Stimulated activated CD4-positive, alpha-beta T cell treated with anti-CD3 and anti-CD28 coated beads, Interleukin-2, amount 100 ng/mL, for 24 hours (primary cell): ENCODE measurements at places on chromosomes 7 and 10.

DNA sequence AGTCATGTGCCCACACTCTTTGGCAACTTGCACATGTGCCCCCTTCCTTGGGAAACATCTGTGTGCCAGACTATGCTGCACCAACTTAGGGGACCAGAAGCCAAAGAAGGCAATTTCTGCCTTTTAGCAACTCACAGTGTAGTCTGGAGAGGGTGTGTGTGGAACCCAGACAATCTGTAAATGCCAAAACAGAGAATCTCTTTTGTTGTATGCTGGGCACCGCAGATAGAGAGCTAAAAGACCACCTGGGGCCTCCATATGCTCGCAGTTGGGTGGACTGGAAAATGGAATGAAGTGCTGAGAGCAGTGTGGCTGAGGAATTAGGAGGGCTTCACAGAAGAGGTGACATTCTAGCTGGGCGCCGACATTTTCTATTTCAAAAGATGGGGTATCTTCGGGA is 26.4 kb downstream of the UBTD1 start:
- no peak for DNase-seq

GRCh38 chr10:1190791-1191490 is 134.8 kb downstream of the WDR37 start:
- no peak for DNase-seq

DNA sequence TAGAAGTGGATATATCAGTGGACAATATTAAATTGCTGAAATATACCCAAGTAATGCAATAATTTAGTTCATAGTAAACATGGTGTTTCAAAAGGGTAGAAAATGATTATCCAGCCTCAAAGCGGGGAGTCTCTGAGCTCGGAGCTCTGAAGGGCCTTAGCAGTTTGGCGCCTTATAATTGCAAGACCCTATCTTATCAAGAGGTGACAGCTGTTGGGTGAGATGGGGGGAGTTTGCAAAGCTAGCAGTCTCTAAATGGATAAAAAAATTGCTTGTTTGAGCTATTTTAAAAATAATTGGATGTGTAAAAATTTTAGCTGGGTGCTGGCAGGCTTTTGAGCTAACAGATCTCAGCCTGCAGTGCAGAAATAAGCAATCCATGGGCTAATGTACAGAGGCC is 219.2 kb downstream of the CCSER2 start:
- no peak for DNase-seq

GRCh38 chr10:77253147-77253545 is 384.5 kb downstream of the KCNMA1 start:
- no peak for DNase-seq

DNA sequence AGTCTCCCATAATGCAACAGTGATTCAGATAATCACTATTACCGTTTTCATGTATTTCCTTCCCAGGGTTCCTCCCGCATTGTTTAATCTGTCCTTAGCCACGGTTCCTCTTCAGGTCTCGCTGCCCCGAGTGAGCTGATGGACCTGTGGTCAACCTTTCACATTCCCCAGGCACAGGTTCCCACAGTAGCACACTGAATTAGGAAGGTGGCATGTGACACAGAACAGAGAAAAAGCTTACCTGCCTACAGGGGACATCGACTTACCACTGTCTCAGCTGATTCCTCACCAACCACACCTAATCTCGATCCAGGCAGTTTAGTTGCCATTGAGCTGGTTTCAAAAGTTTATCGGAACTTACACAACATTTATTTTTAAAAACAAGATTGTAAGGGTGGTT is 72.2 kb downstream of the MTURN start:
- DNase-seq = no peak

GRCh38 chr10:71271662-71272055 is 47.4 kb upstream of the SLC29A3 start:
- no peak for DNase-seq

DNA sequence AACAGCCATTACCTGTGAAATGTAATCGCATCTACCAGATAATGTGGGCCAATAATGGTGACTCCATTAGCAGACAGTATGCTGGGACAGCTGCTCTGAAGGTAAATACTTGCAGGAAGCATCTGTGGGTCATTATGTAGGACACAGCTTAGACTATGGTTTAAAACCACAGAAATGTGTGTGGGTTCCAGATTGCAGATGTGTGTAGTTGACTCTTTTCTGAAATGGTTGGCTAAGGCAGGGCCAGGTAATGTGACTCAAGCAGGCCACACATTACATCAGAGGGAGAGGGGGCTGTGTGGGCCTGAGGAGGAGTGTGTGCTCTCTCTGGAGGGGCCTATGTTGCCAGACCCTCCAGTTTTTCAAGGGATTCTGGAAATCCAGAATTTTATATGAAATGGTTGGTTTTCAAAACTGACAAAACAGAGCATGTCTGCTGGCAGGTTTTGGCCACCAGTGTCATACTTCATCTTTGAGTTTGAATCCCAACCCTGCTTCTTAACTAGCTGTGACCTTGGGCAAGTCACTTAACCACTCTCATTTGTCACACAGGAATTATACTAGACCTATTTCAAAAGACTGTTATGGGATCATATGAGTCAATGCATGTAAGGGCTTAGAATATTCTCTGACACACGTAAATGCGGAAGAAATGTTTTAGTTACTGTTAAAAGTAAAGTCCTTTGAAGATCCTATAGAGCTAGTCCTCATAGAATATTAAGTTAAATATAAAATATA is 64.5 kb downstream of the MCMBP start:
- no peak for DNase-seq

- no peak for DNase-seq
Measured at GRCh38 chr7:132255115-132255797, 321.0 kb downstream of the PLXNA4 start.

GRCh38 chr10:34889004-34889869 is 74.1 kb upstream of the PARD3 start:
- DNase-seq = no peak

- DNase-seq = no peak
Measured at GRCh38 chr10:113444766-113445365, 108.0 kb upstream of the HABP2 start.

- DNase-seq = no peak
Measured at GRCh38 chr10:34885898-34886297, 70.8 kb upstream of the PARD3 start.

GRCh38 chr7:36967387-36967786 is 243.1 kb upstream of the AOAH start:
- no peak for DNase-seq

DNA sequence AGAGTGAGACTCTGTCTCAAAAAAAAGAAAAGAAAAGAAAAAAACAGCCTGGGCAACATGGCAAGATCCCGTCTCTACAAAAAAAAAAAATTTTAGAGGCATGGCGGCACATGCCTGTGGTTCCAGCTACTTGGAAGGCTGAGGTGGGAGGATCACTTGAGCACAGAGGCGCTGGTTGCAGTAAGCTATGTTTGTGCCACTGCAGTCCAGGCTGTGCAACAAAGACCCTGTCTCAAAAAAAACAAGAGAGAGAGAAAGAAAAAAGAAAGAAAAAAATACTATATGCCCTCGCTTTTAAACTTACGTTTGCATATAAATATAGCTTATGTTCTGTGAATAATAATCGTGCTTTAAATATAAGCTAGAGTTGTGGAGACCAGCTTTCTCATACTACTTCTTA is 11.2 kb downstream of the HACD1 start:
- DNase-seq = no peak

DNA sequence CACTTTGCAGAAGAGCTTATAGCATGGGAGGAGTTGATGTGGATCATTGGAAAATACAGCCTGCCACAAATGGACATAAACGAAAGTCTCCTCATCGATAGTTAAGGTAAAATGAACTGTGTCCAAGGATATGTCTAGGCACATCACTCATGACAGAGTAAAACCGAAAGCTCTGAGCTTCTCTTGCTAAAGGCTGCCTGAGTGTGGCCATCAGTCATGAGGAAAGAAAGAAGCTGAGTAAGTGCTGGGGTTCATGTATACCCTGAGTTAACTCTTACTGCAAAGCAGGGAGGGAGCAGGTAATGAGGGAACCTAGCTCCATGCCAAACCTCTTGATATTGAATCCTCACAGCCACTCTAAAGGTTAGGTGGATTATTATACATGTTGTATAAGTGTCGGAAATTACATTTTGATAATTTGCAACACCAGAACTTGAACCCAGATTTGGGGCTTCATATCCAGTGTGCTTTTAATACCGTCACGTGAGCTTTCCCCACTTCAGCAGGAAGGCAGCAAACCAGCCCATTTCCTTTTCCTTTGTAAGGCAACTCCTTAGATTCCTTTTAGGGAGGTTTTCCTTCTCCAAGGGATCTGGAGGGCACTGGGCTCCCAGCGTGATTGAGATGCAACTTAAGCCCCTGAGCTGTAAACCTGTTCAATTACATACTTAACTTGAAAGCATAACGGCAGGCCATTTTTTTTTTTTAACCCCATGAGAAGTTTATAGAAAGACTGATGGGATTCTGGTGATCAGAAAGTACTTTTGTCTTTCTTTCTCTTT is 215.0 kb downstream of the PHF14 start:
- DNase-seq = no peak

GRCh38 chr10:34479520-34480179 is 335.4 kb downstream of the PARD3 start:
- no peak for DNase-seq

DNA sequence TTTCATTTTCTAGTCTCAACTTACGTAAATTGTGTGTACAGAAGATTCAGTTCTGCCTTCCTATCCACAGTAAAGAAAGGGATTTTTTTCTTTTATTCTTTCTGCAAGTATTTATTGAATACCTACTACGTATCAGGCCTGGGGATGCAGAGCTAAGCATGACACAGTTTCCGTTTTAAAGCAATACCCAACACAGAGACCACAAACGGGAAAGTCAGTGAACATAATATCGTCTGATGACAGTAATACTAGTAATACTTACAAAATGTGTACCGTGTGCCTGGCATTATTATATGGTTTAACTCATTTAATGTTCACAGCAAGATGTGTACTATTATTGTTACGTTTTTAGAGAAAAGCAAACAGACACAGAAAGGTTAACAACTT is 22.4 kb downstream of the REEP3 start:
- DNase-seq = no peak

GRCh38 chr7:99808766-99809165 is 19.0 kb upstream of the CYP3A43 start:
- DNase-seq = no peak
